NCI-H2171 treated with DMSO at 0.1 percent for 48 hours (cell line): ENCODE measurements at places on chromosomes 2 and 18.
A peak's percentile ranks its signal among the peaks of the same experiment; 100 is the strongest.

- peak; percentile 23 for DNase-seq
Measured at GRCh38 chr2:71453404-71454220, at the start of gene DYSF. TSS of gene DYSF (plus strand) at chr2:71453561.

GRCh38 chr2:33786881-33787280 is 187.8 kb upstream of the FAM98A start:
- no peak for DNase-seq

DNA sequence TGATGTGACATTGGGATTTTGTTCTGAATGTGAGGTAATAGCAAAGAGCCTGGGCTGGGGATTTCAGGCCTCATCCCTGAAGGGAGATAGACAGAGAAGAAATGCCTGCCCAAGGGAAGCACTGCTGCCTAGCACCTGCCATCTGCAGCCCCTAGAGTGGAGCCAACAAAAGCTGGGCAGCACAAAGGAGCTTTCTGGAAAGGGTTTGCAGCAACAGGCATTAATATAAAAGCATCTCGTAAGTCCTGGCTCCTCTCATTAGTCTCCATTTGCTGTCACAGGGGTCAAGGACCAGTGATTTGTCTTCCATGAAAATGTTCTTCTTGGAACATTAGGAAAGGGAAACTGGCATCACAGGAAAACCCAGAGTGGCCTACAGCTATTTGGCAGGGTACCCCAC is 157.2 kb upstream of the SLC14A2 start:
- DNase-seq: no peak

GRCh38 chr2:104430852-104431251 is 423.1 kb upstream of the POU3F3 start:
- DNase-seq: no peak
